ENCODE measurements at places on chromosomes 11 and 22.

DNA sequence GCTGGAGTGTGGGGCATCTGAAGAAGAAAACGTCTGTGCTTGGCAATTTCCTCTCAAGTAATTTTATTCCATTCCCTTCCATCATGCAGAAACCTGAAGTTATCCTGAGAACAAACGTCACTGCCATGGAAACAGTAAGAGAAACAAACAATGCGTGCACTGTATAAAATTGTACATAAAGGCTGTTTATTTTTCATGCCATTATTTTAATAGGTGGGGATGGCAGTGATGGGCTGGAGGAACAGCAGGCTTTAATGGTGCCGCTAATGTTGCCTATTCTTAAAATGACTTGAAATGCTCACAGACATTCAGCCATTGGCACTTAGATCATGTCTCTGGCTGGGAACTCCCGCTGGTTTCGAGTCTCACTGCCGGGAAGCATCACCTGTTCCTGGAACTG is 7.5 kb upstream of the SEZ6L start:
- no peak for DNase-seq

DNA sequence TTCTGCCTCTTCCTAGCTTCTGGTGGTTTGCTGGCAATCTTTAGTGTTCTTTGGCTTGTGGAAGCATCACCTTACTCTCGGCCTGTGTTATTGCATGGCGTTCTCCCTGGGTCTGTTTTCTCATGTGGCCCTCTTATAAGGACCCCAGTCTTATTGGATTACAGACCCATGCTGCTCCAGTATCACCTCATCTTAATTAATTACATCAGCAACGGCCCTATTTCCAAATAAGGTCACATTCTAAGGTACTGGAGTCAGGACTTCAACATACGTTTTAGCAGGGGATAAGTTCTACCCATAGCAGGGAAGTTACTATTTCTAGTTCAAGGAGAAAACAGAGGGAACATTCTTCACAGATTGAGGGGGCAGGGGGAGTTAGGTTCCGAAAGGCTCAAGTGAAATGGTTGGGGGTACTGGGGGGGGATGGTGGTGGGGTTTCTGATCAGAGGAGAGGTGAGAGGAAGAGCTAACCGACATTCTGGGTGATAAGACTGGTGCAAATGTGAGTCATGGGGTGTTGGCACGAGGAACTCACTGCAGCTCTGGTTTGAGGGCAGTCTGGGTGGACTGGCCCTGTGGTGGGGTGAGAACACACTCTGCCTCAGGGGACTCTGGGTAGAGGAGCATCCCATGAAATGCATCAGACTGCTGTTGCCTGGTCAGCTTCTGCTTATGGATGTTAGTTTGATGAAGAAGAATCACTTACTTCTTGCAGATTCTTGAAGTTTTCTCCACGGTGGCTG is 51.5 kb upstream of the ZBED5 start:
- DNase-seq: no peak

DNA sequence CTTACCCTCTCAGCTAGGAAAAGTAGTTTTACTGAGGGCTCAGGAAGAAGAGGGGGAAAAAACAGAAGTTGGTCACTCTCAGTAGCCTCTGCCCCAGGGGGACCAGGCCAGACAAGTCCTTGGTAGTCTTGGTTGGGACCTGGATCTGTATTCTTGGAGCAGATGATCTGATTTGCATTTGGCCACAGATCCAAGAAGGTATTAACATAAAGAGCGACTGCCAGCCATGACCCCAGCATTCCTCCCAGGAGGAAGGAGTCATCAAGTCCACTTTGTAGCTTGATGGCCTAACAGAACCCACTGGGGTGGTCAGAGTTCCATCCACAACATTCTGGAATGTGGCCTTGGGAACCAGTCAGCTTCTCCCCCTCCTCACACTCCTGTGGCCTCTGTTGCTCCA is 6.0 kb upstream of the LRRC10B start:
- DNase-seq: no peak

GRCh38 chr11:72683782-72684200 is 9.6 kb upstream of the PDE2A start:
- peak; percentile 55 for DNase-seq

- no peak for DNase-seq
These were observed 9.0 kb downstream of the PAX6 start for GRCh38 chr11:31802000-31802551.

GRCh38 chr11:67020949-67021348 is 2.0 kb upstream of the SYT12 start:
- no peak for DNase-seq

GRCh38 chr11:65699306-65699705 is 12.7 kb upstream of the KAT5 start:
- no peak for DNase-seq

DNA sequence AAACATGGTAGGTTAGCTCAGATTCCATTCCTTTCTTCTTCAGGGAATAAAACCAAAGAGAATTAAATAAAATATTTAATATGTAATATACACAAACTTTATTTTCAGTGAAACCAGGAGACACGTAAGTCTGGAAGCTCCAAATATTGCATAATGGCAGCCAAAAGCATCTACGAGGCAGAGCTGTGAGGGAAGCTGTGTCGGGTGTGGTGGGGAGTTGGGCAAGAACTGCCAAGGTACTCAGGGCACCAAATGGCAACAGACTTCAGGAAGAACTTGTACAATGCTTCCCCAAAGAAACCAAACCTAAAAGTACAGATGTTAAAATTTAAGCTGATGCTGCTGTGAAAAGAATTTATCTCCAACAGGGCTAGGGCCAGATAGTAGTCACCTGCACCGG is 47.5 kb upstream of the C11orf87 start:
- DNase-seq: no peak

GRCh38 chr22:40588726-40589125 is 47.8 kb downstream of the MRTFA start:
- no peak for DNase-seq

DNA sequence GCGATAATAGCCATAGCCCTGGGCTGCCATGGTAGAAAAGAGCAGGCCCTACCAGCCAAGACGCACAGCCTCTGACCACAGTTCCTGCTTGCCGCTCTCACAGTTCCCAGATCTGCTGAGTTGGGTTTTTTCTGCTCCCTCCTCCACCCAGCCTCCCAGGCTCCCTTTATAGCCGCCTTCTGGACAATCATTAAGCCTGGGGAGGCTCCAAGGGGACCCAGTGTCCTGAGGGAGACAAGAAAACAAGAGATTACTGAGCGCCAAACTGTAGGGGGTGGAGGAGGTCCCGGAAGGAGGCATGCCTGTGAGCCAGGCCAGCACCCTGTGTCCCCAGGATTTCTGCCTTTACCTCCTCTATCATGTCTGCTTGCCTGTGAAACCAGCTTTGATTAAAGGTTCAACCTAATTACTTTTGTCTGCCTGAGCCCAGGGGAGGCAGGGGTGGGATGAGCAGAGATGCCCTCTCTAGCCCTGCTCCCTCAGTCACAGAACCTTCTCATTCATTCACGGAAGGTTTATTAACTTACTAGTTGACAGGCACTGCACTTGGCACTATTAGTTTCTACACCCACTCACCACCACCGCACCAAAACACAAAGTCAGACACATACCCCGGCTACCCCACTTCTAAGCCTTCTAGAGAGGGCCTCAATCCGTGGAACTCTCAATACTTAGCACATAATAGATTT is 1.2 kb downstream of the SLC37A4 start:
- DNase-seq: no peak

DNA sequence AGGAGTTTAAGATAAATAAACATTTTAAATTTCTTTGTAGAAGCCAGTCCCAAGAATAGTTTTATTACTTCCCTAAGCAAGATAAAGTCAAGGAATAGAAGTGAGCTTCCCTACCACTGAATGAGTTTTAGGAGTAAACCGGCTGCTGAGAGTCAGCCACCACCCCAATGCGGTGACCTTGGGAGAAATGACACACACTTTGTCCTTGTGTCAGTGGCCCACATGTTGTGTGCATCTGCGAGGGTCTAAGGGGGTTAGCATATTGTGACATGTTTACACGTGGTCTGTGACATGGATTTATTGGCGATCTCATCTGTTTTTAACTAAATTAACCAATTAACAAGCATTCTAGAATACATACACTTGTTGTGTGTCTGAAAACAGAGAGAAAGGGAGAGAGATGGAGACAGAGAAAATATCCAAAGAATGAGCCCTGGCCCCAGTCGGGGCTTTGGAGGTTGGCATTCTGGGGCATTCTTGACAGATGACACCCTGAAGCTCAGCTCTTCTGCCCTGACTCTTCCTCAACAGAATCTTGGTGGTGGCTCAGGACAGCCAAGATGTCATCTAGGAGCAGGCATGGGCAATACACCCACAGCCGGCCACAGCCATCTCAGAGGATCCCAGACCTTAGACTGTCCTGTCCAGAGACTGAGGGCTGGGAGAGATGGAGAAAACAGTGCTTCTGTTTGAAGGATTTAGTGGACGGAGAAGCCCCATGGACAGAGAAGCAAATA is 29.7 kb upstream of the TMPRSS4 start:
- no peak for DNase-seq

DNA sequence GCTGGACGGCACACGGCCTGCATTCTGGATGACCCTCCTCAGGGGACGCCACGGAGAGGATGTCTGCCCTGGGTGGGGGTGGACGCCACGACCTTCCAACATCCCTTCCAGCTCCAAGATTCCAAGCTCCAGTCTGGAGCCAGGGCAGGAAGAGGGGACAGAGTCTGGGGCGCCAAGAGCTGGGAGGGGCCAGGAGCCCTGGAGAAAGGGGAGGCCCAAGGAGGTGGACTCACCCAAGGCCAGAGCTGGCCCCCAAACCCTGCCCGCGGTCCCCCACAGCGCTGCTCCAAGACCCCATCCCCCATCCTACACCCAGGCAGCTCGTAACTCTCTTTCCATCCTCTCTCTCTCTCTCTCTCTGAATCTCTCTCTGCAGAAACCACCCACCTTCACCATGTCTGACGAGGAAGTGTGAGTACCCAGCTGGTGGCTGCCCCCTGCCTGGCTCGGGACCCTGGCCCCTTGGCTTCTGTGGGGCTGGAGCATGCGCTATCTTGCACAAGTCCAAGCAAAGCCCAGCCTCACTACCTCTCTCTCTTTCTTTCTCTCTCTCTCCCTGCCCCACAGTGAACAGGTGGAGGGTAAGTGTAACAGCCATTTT is 3.1 kb downstream of the TNNT3 start:
- DNase-seq: no peak

DNA sequence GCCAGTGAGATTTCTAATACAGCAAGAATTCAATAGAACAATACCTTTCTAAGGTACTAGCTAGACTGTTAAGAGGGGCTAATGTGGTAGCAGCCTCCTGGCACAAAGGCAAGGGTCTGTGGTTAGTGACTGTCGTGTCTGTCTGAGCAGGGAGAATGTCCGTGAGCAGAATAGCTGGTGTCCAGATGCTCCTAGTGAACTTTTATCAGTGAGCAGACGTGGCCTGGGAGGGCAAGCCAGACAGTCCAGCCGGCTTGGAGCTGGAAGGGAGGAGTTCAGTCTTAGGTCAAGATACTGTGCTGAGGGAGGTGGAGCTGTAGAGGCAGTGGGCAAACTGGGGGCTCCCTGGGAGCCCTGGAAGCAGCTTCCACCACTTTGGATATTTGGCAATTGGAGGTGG is 138.6 kb downstream of the TEAD1 start:
- no peak for DNase-seq
